ENCODE measurements at places on chromosomes 7 and 10.

GRCh38 chr10:75048669-75049098, 62.8 kb upstream of the SAMD8 start:
- no peak for DNase-seq

- DNase-seq = no peak
Observed at GRCh38 chr10:95537542-95537927, 23.6 kb downstream of the SORBS1 start.

DNA sequence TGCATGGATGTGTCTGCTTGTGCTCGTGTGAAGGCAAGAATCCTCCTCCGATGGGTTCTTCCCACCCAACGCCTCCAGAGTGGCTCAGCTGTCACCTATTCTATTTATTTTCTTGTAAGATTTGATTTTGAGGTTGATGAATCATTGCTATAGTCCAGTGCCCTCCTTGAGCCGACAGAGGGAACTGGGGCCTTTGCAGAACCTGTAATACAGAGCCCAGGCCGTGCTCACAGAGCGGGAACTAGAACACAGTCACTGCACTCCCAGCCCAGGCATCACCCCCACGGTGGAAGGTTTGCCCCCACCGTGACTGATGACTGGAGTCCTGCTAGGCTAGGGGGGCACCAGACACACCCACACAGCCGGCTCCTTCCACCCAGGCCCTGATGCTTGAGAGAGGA, 2.0 kb downstream of the RARRES2 start:
- no peak for DNase-seq

GRCh38 chr7:17142831-17143541, 155.5 kb upstream of the AHR start:
- no peak for DNase-seq

DNA sequence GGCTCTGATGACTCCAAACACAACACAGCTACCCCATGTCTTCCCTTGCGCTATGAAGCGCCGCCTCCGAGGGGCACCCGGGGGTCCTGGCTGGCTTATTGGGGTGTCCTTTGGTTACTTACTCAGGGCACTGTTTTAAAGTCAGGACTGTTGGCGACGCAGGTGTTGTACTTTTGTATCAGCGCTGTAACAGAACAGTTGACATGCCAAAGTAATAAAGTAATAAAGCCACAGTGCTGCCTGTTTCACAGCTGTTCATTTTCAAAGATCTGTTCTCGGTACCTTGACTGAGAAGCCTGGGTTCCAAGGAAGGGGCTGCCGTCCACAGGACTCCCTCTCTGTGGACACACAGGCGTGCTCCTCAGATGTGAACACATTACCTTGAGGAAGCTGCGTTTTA, 64.1 kb downstream of the WDR37 start:
- no peak for DNase-seq

DNA sequence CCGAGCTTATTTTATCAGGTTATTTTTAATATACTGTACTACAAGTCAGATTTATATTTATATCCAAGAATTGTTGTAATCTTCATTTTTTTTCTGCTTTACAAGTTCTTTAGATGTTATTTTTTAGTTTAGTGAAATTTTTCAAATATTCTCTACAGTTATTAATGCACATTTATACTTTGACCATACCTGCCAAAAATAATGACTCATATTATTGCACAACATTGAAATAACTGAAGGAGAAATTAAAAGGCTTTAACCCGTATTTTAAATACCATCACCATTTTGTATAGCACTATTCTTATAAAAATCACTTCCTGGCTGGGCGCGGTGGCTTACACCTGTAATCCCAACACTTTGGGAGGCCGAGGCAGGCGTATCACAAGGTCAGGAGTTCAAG, 278.5 kb downstream of the BICC1 start:
- DNase-seq = no peak

DNA sequence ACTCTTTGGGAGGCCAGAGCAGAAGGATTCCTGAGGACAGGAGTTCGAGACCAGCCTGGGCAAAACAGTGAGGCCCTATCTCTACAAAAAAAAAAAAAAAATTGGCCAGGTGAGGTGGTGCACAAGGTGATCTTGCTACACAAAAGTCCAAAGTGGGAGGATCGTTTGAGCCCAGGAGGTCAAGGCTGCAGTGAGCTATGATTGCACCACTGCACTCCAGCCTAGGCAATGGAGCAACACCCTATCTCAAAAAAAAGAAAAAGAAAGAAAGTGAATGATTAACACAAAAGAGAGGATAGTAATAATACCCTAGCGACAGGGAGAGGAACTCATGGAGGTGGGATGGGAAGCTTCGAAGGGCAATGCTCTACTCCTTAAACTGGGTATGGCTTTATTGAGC, 30.4 kb downstream of the TMEM176B start:
- no peak for DNase-seq

- no peak for DNase-seq
Observed at GRCh38 chr10:69635428-69636272, 5.6 kb downstream of the FAM241B start.

DNA sequence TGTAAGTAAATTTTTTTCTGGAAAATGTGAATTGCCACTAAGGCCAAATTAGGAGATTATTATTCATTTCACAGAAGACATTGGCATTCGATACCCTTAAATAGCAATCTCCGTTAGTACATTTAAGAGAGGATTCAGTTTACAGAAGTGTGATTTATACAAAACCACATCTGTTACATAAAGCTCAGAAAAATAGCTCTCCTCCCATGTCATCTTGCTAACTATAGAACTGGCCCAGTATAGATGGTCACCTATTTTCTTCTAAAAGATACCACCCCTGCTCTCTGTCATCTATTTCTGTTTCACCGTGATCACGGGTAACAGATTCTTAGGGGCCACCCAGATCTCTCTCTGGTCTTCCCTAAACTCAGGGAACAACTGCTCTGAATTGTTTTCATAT, 119.1 kb downstream of the HIP1 start:
- no peak for DNase-seq

- no peak for DNase-seq
Observed at GRCh38 chr10:119531067-119531466, 11.5 kb downstream of the RGS10 start.

- DNase-seq = no peak
Observed at GRCh38 chr7:112381311-112382091, 68.8 kb upstream of the IFRD1 start.

- no peak for DNase-seq
Observed at GRCh38 chr10:75650648-75651047, 219.2 kb downstream of the LRMDA start.

DNA sequence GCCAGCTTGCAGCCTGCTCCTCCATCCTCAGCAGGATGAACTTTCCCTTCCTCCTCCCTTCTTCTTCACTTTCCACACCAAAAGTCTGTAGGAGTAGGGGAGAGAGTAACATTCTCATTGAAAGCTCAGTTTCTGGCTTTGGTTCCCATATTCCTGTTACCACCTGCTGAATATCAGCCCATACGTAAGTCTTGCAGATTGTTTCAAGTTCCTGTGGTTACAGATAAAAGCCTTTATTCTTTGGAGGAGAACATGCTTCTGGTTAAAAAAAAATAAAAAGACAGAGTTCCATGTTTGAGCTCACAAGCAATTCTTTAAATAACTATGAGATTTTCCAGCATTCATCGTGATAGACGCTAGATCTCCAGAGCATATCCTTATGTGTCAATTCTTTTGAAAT, 637.3 kb downstream of the SUGCT start:
- DNase-seq = no peak

DNA sequence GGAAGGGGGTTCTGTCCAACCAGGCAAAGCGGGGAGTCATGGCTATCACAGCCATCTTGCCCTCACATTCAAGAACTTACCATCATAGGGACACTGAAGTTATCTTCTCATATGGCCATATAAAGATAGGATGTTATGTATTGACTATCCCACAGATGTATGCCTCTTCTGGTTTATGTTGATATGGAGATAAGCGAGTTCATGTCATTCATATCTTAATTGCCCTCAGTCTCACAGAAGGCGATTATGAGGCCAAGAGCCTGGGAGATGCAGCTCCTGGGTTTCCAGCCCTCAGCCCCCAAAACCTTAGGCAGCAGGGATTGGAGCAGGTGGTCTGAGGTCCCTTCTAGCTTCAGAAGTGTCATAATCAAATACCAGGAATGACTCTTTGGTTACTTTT, 8.5 kb upstream of the ANKRD61 start:
- DNase-seq = no peak

DNA sequence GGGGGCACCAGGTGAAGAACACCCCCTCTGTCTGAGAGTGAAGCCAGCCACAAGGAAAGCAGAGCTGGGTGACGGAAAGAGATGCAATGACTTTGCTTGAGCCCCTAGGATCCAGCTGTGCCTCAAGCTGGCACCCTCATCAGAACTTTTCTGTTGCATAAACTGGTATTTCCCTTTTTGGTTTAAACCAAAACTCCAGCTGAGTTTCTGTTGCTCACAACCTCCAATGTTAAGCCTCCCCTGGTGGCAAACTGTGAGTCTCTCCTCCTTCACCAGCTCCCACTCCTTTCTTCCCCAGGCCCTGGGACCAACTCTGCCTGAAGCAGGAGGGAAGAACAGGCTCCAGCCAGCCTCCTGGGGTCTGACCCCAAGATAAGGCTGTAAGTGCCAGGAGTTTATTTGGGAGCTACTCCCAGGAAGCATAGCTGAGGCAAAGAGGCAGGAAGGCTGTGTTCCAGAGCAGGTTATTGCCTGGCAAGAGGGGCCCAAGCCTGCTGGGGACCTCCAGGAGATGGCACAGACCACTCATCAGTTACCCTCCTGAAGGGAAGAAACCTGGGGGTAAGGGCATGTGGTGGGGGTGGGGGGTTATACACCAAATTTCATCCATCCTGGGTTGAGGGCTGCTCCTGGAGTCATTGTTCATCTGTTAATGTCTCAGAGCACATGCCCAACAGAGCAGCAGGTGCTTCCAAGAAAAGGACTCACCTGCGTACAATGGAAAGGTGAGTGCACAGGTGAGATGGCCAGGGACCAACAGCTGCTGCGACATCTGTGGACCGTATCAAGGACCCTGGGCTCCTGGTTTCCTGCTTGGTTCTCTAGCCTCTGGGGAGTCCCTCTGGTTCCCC, 73.3 kb upstream of the NANOS1 start:
- no peak for DNase-seq

DNA sequence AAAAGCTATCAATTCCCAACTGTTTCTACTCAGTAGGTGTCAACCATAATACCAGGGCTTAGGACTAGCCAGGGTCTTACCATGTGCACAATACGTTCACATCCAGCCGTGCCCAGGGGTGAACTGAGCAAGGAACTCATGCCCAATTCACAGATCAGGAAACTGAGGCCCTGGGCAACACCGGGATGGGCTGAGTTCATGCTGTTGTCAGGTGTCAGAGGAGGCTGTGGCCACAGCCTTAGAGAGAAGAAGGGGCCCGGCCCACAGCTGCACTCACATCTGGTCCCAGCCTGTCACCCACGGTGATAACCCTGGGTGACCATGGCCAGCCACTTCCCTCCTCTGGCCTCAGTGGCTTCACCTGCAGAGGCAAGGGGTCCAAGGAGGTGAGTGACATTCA, 92.0 kb downstream of the FAM53B start:
- DNase-seq = no peak

GRCh38 chr10:1358860-1359625, 302.9 kb downstream of the WDR37 start:
- DNase-seq = no peak
